ENCODE measurements at places on chromosomes 5 and 9. TPM values are rescaled to one million over a fixed set of nuclear protein-coding genes. Genes with fewer than 3 reads are reported as not detected.

The LHX6 gene
- total RNA-seq = 10.8 TPM

The LHX3 gene
- not detected for total RNA-seq

DNA sequence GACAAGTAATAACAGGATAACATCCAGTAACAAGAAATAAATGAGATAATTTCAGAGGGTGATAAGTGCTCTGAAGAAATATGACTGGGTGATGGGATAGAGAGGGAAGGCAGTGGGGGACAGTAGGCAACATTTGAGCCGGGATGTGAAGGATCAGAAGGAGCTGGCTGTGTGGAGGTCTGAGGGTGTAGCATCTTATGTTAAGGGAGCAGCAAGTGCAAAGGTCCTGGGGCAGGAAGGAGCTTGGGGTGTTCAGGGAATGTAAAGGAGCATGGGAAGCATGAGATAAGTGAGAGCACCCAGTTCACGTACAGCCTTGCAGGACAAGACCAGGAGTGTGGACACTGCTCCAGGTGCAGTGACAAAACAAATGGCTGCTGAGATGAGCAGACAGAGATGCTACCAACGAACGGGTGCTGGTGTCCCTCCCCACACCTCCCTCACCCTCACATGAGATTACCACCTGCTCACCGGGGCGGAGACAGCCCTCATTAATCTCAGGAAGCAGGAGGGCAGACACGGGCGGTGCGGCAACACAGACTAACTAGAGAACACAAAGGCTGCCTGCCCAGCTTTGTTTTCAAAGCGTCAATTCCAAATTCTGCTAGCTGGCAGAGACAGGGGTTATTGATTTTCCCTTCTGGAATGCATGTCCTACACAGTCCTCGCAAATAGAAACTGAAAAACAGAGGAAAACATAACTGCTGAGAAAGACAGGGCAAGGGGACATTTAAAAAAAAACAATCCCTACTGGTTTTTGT is 298.1 kb upstream of the PANK3 start:
- DNase-seq = no peak

The MAMDC2 gene
- total RNA-seq = 3.6 TPM

- DNase-seq = no peak
Measured at GRCh38 chr9:36964791-36965190, 69.3 kb downstream of the PAX5 start.

DNA sequence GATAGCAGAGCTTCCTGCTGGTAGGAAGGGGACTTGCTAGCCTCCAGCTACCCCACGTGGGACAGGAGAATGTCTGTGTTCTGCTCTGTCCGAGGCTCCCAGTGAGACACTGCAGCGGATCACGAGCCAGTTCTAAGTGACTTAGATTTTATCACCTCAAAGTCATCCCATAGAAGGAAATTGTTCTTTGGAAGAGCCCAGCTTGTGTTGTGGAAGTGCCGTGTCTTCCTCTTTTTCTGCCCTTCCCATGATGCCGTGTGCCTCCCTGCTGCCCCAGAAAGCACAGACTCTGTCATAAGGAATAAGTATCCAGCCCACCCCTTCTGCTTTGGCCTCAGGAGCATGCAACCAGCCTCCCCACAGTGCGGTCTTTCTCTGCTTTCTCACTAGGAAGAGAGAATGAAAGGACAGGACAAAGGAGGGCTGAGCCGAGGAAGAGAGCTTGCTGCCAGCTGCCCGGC is 35.6 kb downstream of the RUFY1 start:
- peak; percentile 24 for DNase-seq
